ENCODE measurements at places on chromosomes 1 and 21. TPM values are rescaled to one million over a fixed set of nuclear protein-coding genes. Genes with fewer than 3 reads are reported as not detected.

DNA sequence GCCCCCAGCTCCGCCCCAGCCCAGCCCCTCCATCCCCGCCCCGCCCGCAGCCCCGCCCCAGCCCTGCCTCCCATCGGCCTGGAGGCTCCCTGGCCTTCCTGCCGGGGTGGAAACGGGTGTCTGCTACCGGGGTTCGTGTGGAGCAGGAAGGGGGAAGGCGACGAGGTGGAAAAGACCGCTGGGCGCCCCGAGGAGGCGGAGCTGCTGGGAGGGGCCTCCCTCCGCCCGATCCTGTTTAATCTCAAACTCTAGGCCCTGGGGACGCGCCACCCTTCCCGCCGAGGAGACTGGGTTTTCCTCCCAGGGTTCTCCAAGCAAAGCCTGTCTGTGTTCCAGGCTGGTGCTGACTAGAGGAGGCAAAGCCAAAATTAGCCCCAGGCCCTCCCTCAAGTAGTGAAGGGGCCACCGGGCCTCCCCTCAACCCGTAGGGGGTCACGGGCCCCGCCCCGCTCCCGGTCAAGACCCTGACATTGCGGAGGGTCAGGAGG, 16.2 kb upstream of the TTLL10 start:
- H3K27me3 ChIP-seq = peaks cover 11% of the 10 kb centered on the region
- H3K27ac ChIP-seq = peak overlapping the region; percentile 98
- H3K4me3 ChIP-seq = peak overlapping the region; percentile 34
- DNase-seq = peak; percentile 94
- H3K36me3 ChIP-seq = no peaks in the 10 kb centered on the region

ELAVL4 gene
- total RNA-seq = 0.37 TPM

GRCh38 chr1:45925728-45926287, 122.4 kb downstream of the MAST2 start:
- no peak for DNase-seq
- H3K27me3 ChIP-seq = no peaks in the 10 kb centered on the region
- no peak overlapping the region for H3K27ac ChIP-seq

DNA sequence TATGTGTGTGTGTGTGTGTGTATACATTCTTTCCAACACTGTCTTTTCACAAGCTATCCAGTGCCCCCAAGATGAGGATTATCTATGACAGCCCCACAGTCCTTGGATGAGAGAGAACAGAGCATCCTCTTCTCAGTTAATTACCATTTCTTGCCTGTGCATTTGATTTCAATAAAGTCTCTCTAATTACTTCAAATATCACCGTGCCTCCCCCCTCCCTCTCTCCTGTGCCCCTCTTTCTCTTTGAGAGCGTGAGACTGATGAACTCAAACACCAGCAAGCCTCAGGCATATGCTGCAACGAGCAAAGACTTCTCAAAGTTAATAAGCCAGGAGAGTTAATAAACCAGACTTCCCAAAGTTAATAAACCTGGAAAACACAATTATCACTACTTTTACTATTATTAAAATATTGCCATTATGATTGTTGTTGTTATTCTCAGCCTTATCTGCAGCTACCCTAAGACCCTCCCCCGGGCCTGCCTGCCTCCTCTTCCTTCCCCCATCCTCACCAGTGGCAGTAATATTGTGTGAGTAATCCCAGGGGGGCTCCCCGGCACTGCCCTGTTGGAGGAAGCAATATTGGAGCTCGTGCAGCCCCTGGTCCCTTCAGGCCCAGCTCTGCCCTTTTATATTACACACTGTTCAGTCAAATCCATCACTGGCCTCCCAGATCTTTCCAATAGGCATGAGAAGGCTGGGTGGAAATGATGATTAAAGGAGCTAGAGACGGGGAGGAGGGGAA, 30.9 kb downstream of the LMX1A start:
- no peaks in the 10 kb centered on the region for H3K4me1 ChIP-seq
- H3K27ac ChIP-seq = no peak overlapping the region
- no peaks in the 10 kb centered on the region for H3K36me3 ChIP-seq
- H3K4me3 ChIP-seq = no peak overlapping the region

DNA sequence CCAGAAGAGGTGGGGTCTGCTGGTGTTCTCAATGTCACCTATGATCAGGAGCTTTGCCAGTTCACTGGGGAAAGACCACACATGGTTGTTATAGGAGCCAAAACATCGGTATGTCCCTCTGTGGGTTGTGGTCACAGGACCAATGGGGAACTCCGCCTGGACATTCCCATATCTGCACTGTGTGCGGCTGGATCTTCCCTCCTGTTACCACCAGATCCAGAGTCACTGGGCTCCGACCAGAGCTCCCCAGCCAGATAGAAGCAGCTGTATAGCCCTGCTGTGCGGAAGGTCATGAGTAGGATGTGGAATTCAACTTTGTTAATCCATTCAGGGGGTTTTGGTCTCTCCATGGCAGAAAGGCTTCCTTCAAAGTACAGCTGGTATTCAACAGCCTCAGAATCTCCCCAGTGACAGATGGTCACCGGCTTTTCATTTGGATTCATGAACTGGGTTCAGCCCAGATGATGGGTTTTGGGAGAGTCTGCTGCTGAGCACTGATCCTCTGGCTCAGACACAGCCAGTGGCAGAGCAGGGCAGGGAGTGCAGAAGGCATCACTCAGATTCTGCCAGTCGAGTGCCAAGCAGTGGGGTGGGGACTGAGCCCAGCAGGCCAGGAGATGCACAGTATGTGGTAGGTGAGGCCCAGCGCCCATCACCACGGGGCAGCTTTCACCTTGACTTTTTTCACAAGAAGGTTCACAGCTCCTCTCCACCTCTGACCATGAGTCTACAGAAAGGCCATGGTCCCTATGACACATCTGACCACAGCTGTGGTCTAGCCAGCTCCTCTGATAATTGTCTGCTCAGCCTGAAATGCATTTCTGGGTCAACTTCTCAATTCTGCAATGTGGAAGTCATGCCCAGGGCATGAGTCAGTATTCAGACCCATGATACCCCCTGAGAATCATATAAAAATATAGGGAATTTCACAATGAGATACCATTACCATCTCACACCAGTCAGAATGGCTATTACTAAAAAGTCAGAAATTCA, 2.9 kb upstream of the SHCBP1L start:
- no peak overlapping the region for H3K27ac ChIP-seq
- H3K4me3 ChIP-seq = no peak overlapping the region
- H3K4me1 ChIP-seq = peaks cover 6% of the 10 kb centered on the region
- peaks cover 13% of the 10 kb centered on the region for H3K27me3 ChIP-seq
- no peak for DNase-seq
- H3K36me3 ChIP-seq = no peaks in the 10 kb centered on the region

MLLT11 gene
- total RNA-seq = 27.8 TPM

DNA sequence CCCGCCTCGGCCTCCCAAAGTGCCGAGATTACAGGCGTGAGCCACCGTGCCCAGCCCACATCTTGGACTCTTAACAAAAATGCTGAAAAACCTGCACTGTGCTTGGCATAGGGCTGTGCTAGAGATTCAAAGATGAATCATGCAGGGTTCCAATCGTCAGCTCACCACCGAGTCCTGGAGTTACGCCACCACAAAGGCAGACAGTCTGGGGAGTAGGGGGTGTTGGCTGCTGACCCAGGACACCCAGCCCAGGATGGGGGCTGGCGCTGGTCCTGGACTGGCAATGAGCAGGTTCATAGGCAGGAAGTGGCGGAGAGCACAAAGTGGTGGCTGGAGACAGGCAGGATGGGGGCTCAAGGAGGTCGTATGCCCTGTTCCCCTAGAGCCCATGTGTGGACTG, 16.0 kb downstream of the PSRC1 start:
- H3K36me3 ChIP-seq = no peaks in the 10 kb centered on the region
- peaks cover 6% of the 10 kb centered on the region for H3K4me1 ChIP-seq
- H3K27ac ChIP-seq = no peak overlapping the region
- H3K27me3 ChIP-seq = no peaks in the 10 kb centered on the region
- H3K4me3 ChIP-seq = no peak overlapping the region

PCP4 gene
- 1.8 TPM for total RNA-seq

- DNase-seq = no peak
- H3K4me3 ChIP-seq = no peak overlapping the region
- H3K36me3 ChIP-seq = no peaks in the 10 kb centered on the region
- no peaks in the 10 kb centered on the region for H3K27me3 ChIP-seq
- H3K4me1 ChIP-seq = no peaks in the 10 kb centered on the region
These were observed 286.9 kb upstream of the ADGRL2 start for GRCh38 chr1:81513796-81514354.

GRCh38 chr1:222459652-222460051, 88.3 kb downstream of the HHIPL2 start:
- no peak overlapping the region for H3K27ac ChIP-seq
- H3K4me3 ChIP-seq = no peak overlapping the region
- H3K4me1 ChIP-seq = peaks cover 13% of the 10 kb centered on the region
- DNase-seq = no peak

DNA sequence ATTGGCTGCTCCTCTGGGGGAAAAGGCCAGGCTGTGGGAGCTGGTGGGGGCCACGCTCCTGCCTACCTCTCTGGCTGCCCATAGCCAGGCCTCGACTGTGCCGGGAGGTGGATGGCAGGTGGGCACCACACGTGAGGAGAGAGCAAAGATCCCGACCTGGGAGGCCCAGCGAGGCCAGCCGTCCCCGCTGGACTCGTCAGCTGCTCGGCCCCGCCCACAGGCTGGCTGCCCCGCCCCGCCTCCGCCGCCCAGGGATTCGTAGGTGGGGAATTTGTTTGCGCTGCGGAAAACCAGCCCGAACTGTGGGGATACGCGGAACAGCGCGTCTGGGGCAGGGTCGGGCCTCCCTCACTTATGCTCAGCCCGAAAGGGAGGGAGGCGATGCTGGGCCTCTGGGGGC, 31.7 kb downstream of the TP73 start:
- H3K27me3 ChIP-seq = no peaks in the 10 kb centered on the region
- no peaks in the 10 kb centered on the region for H3K36me3 ChIP-seq
- H3K4me1 ChIP-seq = no peaks in the 10 kb centered on the region
- H3K4me3 ChIP-seq = no peak overlapping the region
- no peak for DNase-seq

DNA sequence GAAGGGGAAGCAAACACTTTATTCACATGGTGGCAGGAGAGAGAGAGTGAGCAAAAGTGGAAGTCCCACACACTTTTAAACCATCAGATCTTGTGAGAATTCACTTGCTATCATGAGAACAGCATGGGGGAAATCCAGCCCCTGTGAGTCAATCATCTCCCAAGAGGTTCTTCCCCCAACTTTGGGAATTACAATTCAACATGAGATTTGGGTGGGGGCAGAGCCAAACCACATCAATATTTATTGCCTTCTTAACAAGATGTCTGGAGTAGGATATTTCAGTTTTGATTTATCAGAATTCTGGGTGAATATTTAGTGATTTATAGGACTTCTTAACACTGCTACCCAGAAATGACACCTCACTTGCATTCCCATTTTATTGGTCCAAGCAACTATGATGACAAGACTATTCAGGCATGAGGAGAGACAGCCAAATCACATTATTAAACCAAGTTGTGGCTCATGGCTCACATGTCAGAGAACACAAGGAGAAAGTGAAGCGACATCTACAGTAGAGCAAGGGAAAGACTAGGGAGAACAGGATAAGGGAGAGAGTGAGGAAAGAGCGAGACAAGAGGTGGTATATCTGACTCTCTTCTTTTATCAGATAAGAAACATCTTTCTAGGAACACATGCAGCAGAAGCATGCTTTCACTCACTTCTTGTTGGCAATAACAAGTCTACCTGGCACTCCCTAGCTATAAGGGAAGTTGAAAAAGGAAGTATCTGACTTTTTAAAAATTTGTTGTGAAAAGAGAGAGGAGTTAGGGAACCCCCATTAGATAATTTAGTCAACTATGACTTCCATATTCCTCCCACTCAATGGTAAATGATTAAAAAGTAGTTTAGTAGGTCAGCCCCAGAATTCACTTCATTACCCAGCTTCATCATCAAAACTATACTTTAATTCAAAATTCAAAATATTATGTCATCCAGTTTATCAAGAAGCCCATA, 36.6 kb upstream of the PTPRC start:
- H3K27me3 ChIP-seq = no peaks in the 10 kb centered on the region
- H3K36me3 ChIP-seq = no peaks in the 10 kb centered on the region
- no peak overlapping the region for H3K27ac ChIP-seq
- H3K4me3 ChIP-seq = no peak overlapping the region

DNA sequence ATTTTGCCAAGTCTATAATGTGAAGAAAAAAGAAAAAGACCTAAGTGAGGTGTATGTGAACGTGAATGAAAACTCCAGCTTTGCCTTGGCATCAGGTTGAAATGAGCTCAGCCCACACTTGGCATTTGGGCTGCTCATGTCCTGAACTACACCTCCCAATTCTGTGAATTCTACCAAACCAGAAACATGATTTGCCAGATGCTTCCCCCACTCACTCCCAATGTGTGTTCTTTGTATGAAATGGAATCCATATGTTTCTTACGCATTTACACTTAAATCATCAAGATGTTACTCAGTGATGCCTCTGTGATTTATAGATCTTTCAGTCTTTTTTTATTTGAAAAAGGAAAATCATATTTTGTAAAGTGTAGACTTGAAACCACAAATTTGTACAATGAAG, 32.8 kb upstream of the RUNX1 start:
- H3K27ac ChIP-seq = no peak overlapping the region
- H3K4me3 ChIP-seq = no peak overlapping the region
- H3K4me1 ChIP-seq = no peaks in the 10 kb centered on the region
- H3K27me3 ChIP-seq = no peaks in the 10 kb centered on the region
